ENCODE measurements at places on chromosomes 5 and 9.

GRCh38 chr5:79859588-79859987 lies 131.5 kb downstream of the MTX3 start:
- no peak for DNase-seq

DNA sequence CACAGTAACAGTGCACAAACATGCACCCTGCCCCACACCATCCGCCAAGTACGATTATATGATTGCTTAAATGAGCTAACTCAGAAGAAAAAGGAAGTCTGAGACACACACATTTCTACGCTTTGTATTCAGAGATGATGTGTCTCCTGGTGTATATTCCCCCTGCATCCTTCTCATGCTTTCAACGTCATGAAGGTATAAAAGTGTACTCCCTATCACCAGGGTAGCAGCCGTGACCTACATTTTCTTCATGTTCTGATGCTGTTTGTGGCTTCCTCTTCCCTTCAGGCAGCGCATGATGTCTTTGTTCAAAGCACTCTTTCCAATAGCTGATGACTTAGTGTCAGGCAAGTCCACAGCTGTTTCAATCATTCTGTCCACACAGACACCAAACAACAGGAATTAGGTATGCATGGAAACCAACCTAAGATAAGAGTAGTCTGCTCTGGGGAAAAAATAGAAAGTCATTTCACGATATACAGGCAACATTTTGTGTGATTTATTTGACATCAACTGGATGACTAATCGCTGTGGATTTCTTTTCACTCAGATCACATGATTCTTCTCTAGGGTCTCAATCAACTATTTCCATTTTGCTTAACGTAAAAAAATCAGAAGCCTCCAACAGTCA lies 269.4 kb upstream of the PTGER4 start:
- DNase-seq = peak; percentile 48

- DNase-seq = no peak
Observed at GRCh38 chr9:132744881-132745755, 74.9 kb downstream of the GTF3C4 start.

- no peak for DNase-seq
Observed at GRCh38 chr5:423233-423565, 19.8 kb upstream of the EXOC3 start.

- no peak for DNase-seq
Observed at GRCh38 chr9:98795970-98796363, 388 bp downstream of the ANKS6 start.

DNA sequence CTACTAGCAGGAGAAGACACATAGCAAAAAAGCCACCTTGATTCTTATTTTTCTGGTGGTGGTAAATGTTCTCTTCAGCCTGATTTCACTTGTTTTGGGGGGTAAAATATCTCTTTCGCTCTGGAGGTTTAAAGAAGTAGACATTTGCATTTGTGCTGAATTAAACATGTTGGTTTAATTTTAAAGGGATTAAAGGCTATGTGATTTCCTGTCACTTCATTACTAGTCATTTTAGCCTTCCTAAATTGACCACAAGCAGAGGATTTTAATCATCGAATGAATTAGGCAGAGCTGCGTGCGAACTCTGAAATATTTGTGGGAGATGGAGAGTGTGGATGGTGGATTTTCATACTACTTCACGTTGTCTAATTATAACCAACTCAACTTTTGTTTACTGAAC lies 4.8 kb downstream of the RASGRF2 start:
- DNase-seq = no peak

GRCh38 chr5:37849641-37850040 lies 9.8 kb upstream of the GDNF start:
- no peak for DNase-seq

DNA sequence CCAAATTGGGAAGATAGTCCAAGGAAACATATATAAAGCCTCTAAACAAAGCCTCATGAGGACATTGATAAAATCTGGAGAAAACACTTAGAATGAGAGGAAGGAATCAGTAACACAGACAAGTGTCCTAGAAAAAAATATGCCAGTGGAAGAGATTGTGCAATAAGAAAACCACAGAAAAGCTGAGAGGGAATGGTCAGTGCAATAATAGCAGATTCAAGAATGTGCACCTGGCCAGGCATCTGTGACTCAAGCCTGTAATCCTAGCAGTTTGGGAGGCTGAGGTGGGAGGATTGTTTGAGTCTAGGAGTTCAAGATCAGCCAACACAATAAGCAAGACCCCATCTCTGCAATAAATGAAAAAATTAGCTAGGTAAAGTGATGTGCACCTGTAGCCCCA lies 691.2 kb upstream of the CDH6 start:
- no peak for DNase-seq

- no peak for DNase-seq
Observed at GRCh38 chr5:38642189-38642911, 85.9 kb upstream of the LIFR start.

- DNase-seq = no peak
Observed at GRCh38 chr5:11719888-11720481, 184.3 kb downstream of the CTNND2 start.

DNA sequence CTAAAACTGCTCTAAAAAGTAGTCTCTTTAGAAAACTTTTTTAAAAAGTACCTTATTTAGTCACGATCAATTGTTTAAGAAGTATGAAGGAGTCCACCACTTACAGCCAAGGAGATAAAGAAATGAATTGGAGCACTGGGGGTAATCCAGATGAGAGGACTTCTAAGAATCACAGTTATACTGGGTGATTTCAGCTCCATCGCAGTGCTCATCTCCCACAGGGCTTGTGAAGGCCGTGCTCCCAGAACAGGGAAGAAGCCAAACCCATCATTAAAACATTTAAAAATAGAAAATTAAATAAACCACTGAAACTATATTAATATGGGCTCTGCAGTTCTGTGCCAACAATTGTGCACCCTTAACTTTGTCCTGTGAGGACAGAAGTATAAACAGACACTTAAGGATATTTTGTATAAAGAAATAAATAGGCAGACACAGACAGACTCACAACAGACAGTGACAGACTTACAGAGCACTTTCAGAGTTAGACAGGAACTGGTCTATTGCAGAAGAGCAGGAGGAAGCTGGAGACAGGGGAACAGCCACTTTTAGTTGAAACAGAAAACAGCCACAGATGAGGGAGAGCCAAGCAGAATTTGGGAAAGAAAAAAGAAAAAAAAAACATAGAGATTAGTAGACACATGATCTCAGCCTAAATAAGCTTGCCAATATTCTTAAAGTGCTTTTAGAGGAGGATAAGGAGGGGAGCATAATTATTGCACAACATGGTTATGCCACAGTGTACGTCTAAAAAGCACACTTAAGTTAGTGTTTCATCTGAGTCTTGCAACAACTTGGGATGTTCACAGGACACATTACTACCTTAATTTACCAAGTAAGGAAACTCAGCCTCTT lies 81.8 kb downstream of the FBXO38 start:
- DNase-seq = no peak

- no peak for DNase-seq
Observed at GRCh38 chr9:70428781-70429180, 14.3 kb upstream of the KLF9 start.

GRCh38 chr9:83062651-83063527 lies at the start of gene RASEF:
Gene RASEF, minus strand, starts transcription at chr9:83063142. Its CDS starts 275 bp downstream, at chr9:83062867.
- no peak for DNase-seq

DNA sequence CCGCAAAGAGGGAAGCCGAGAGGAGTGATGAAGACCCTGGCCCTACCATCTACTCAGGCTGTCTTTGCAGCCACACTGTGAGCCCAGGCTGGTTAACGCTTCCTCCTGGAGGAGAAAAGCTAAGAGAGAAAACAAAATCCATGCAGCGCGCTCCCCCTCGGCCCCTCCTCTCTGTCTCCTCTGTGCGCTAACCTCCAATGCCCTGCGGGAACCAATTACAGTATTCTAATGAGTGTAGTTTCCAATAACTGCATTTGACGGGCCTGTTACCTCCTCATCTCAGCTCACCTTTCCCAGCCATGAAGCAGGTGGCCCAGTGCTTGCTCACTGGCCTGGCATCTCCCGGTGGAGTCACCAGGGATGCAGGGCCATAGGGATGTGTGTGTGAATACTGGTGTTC lies 565.5 kb downstream of the EBF1 start:
- DNase-seq = no peak

GRCh38 chr5:173629628-173630027 lies 13.2 kb upstream of the BOD1 start:
- no peak for DNase-seq
